ENCODE measurements at places on chromosomes 13 and 19.

GRCh38 chr13:21608961-21609360 is 5.0 kb upstream of the MICU2 start:
- DNase-seq: no peak

DNA sequence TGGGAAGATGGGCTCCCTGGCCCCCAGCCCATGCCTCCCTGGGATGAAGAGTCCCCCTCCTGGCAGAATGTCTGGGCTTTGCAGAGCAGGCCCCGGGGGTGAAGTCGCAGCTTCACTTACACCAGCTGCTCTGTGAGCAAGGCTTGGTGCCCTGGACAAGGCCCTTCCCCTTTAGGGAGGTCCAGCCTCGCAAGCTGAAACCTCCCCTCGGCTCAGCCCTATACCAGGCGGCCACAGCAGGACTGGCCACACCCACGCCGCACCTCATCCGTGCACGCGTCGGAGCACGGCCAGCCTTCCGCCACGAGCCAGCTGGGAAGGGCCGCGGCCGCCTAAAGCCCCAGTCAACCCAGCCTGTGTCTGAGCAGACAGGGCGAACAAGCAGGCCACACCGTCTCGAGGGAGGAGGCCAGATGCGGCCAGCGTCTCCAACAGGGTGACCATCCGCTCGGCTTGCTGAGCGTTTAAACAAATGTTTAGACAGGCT is 83.2 kb upstream of the MCF2L start:
- no peak for DNase-seq

- peak; percentile 38 for DNase-seq
These were observed at the start of gene DAZAP1 for GRCh38 chr19:1407528-1408299. DAZAP1 (plus strand) TSS chr19:1407586; CDS start chr19:1407774, 188 bp downstream.

- DNase-seq: no peak
These were observed 11.6 kb downstream of the C2CD4C start for GRCh38 chr19:397321-397720.

- no peak for DNase-seq
These were observed 5.0 kb upstream of the CDX2 start for GRCh38 chr13:27973961-27974662.

DNA sequence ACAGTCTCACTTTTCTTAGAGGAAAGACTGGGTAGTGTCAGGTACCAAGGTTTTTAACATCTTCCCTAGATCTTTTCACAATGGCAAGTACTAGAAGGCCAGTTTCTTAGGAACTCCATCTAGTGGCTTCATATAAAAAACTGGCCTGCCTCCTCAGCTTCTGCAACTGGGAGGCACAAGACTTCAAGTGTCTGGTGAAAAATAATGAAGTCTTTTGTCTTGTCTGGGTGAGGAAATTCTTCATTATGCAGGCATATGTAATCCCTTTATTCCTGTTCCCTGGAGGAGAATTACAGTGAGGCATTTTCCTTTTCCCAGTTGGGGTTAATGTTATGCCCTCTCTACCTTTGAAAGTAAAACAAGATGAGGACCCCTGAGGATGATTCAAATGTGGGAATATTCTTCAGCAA is 300.5 kb downstream of the NALCN start:
- no peak for DNase-seq

GRCh38 chr13:42312817-42313431 is 41.0 kb downstream of the AKAP11 start:
- no peak for DNase-seq

GRCh38 chr19:1481893-1482360 is 2.9 kb upstream of the C19orf25 start:
- no peak for DNase-seq

GRCh38 chr13:112596235-112596634 is 8.3 kb upstream of the TUBGCP3 start:
- no peak for DNase-seq

DNA sequence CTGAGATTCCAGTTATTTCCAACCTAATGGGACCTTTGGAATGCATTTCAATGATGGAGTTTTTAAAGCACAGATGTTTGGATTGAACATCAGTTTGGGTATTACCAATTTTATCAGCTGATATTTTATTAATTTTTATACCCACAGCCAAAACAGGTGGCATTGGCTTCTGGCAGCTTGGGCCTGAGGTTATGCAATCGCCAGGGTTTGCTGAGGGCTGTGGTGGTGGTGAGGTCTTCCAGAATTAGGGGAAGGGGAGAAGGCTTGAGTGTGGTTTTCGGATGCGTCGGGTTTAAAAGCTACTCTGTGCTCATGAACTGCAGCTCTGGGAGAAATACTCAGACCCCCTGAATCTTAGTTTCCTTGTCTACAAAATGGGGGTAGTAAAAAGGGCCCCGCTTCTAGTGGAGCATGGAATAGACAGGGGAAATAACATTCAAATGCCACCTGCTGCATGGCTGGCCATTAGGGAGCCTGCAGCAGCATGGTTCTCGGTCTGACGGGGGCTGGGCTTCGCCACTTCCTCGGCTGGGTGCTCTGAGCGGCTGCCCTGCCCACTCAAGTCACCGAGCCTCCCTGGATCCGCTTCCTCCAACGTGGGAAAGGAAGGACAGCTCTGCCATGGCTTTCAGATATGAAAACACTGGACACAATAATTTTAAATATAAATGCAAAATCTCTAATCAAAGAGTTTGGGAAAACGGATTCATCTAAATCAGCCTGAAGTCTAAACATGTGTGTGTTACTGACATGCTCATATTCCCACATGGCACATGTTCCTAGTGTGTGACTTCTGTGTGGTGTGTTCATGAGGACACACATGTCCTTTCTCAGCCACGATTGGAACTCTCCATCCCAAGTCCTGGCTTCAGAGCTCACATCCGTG is 35.2 kb downstream of the ADPRHL1 start:
- no peak for DNase-seq

DNA sequence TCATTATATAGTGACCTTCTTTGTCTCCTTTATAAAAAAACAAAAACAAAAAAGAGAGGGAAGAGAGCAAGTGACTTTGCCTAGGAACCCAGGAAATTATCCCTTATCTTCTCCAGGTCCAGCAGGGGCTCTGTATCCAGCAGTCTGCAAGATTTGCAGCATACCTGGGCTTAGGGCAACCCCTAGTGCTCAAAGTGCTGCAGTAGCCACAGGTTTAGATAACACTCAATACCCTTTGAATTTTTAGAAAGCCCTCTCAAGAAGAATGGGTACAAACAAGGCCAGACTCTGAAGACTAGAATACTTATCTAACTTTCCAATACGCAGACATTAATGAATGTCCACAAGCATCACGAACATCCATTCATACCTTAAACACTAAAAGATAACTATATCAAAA is 43.2 kb downstream of the CCNA1 start:
- no peak for DNase-seq

- DNase-seq: no peak
These were observed 725 bp downstream of the PSMD8 start for GRCh38 chr19:38375098-38375493.

GRCh38 chr13:46343279-46343994 is 43.6 kb downstream of the RUBCNL start:
- no peak for DNase-seq

- DNase-seq: no peak
These were observed 66.6 kb downstream of the DNAJC15 start for GRCh38 chr13:43089912-43090498.

DNA sequence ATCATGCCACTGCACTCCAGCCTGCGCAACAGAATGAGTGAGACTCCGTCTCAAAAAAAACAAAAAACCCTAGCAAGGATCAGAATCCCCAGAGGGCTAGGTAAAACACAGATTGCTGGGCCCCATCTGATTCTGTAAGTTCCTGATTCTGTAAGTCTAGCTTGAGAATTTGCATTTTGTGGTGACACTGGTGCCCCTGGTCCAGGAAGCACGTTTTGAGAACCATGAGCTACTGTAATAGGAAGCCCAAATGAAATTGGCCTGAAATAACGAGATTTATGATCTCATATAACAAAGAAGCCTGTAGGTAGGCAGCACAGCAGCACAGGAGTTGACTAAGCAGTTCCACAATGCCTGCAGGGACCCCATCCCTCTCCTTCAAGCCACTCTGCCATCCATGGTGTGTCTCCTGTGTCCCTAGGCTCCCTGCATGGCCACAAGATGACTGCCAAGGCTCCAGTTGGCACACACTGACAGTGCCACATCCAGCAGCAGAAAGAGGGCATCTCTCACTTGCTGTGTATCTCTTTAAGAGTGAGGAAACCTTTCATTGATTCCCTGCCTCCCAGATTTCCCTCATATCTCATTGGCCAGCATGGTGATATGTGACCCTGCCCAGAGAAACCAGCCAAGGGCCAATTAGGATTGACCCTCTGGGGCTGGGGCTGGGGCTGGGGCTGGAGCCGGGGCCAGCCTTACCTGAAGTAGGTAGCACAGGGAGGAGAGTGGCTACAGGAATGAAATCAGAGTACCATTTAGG is 21.7 kb downstream of the SIPA1L3 start:
- DNase-seq: no peak

DNA sequence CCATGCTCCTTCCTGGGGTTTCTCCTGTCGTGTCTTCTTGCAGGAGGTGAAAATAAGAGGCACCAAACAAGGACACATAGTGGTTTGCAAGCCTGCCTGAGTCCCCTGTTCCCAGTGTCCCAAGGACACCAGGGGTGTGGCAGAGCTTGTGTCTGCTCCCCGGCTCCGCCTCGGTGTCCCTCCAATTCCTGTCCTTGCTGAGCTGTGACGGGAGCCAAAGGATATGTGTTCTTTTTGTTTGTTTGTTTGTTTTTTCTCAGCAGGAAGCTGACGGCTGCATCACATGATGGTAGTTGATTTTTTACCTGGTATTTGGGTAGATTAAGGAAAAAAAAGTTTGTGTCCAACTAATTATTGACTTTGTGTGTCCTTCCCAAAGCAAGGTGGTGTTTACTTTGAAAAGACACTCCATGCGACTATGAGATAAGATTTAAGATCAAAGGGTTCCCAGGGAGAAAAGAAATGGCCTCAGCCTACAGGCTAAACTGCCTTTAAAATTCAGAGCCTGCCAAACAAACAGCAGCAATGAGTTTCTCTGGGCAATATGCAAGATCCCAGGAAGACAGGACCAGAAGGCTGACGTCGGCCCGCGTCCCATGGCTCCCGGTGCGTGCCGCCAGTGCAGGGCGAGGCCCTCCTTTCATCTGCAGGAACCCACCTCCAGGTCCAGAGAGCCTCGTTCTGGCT is 50.8 kb upstream of the XPO4 start:
- no peak for DNase-seq

DNA sequence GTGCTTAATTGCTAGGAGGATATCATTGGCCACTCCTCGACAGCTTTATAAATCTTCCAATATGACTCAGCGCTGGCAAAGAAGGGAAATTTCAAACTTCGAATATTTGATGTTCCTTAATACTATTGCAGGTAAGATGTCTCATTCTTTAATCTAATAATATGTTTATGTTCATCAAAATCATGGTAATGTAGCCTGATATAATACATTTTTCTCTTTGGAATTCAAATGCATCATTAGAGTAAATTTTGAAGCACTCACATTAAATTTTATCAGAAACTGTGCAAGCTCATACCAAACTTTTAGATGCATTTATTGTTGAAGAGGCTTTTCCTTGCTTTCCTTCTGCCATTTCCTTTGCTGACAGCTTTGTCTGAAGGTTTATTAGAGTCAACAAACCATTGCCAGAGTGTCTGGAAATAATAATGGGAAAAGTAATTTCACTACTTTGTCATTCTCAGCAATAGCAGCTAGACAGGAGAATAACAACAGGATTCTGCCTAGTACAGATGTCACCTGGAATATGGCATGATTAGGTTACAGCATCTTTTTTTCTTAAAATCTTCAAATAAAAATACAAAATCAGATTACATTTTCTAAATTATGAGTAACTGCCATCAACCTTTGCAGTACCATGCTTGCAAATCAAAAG is 78.6 kb upstream of the MAB21L1 start:
- DNase-seq: no peak

DNA sequence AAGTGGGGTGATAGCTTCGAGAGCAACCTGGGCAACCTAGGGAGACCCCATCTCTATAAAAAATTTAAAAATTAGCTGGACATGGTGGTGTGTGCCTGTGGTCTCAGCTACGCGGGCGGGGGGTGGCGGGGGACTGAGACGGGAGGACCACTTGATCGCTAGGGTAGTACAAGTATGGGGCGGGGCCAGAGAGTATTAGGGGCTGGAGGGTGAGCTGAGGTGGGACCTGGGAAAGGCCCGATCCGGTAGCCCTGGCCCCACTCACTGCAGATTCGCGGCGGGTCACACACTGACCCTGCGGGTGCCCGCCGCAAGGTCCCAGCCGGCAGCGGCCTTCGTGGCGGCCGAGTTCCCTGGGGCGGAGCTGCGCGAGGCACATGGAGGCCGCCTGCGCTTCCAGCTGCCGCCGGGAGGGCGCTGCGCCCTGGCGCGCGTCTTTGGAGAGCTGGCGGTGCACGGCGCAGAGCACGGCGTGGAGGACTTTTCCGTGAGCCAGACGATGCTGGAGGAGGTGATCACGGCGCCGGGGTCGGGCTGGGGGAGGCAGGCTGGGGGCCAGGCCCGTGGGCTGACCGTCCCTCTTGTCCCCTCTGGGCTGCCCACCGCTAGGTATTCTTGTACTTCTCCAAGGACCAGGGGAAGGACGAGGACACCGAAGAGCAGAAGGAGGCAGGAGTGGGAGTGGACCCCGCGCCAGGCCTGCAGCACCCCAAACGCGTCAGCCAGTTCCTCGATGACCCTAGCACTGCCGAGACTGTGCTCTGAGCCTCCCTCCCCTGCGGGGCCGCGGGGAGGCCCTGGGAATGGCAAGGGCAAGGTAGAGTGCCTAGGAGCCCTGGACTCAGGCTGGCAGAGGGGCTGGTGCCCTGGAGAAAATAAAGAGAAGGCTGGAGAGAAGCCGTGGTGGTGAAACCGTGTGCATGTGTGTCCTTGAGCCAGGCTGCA is 2.0 kb upstream of the ARHGAP45 start:
- DNase-seq: peak; percentile 63

DNA sequence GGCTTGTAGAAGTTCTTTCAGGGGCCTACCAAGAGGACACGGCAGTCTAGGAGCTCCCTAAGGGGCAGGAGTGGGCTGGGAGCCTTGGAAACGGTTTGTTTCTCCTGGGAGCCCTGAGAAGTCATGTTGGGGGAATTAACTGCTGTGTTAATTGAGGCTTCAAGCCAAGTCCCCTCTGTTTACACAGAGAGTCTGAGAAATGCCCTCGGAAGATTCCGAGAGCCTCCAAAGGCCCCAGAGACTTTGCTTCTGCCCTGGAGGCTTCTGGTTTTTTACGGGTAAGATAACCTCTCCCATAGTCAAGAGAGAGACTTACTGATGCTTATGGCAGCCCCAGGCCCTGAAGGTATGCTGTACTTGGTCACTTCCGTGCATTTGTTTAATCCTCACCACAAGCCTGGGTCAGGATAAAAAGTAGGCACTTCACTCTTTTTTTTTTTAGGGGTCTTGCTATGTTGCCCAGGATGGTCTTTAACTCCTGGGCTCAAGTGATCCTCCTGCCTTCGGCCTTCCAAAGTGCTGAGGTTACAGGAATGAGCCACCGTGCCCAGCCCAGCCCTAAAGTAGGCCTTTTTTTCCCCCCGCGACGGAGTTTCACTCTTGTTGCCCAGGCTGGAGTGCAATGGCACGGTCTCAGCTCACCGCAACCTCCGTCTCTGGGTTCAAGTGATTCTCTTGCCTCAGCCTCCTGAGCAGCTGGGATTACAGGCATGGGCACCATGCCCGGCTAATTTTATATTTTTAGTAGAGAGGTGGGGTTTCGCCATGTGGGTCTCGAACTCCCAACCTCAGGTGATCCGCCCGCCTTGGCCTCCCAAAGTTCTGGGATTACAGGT is 15.2 kb downstream of the IER2 start:
- no peak for DNase-seq
